GM18507 (cell line): ENCODE measurements at places on chromosomes 5 and 9.

DNA sequence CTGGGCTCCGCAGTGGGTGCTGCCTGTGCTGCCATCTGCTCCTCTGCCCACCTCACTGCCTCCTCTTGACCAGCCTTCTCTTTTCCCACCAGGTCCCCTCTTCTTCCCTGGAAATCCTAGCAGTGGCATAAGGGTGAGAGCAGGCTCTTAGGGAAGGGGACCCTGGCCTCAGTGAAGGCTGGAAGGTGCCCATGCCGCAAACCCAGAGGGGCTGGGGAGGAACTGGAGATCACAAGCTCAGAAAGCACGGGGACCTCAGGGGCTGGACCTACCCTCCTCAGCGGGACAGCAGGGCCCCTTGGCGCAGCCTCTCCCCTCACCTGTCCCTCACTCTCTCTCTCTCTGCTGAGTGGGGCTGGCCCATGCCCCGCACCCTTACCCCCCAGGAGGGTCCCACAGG, 144.4 kb upstream of the IRX2 start:
- DNase-seq = no peak

DNA sequence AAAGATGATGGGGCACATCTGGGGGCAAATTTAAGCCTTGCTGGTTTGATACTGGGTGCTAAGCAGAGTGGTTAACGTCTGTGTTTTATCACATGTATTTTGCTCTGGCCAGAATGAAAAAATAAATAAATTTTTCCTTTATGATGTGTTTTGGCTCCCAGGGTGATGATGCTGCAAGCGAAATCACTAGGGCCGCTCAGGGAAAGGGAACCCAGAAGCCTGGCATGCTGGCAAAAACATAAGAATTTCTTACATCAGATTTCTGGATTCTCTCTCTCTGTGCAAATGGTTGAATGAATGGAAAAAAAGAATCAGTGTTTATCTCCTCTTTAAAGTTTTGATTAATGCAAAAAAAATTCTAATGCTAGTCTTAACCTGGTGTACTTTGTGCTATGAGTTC, 1975.2 kb upstream of the C9orf72 start:
- no peak for DNase-seq

- no peak for DNase-seq
Observed at GRCh38 chr5:16345454-16345853, 120.1 kb downstream of the ZNF622 start.

GRCh38 chr9:8802242-8802641, 1002.7 kb upstream of the DMAC1 start:
- no peak for DNase-seq

- no peak for DNase-seq
Observed at GRCh38 chr5:143850050-143850683, 38.2 kb downstream of the HMHB1 start.

- no peak for DNase-seq
Observed at GRCh38 chr9:131111854-131112311, 13.5 kb upstream of the NUP214 start.

GRCh38 chr5:31916327-31916726, 257.8 kb downstream of the GOLPH3 start:
- DNase-seq = no peak

DNA sequence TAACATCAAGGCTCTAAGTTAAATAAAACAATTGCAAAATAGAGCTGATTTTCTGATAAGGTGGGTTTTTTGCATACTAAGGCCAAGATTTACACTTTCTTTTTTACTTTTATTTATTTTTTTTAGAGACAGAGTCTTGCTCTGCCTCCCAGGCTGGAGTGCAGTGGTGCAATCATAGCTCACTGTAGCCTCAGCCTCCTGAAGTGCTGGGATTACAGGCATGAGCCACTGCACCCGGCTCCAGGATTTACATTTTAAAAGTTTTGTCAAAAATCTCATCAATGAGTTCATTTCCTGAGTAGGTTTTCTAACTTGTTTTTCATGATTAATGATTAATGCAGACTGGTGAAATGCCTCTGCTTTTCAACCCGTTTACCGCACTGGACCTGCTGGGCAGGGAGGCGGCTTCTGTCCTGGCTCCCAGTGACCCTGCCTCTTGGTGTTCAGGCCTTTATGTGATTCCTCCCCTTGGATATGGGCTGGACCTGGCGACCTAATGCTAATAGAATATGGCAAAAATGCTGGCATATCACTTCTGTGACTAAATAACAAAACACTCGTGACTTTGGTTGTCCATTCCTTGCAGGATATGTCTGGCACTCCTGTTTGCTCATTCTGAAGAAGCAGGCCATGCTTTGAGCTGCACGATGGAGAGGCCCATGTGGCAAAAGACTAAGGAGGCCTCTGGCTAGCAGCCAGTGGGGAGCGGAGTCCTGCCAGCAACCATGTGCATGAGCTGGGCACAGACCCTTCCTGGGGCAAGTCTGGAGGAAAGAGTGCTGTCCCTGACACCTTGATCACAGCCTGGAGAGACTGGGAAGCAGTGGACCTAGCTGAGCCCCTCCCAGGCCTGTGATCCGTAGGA, 72.2 kb upstream of the PTCH1 start:
- no peak for DNase-seq

DNA sequence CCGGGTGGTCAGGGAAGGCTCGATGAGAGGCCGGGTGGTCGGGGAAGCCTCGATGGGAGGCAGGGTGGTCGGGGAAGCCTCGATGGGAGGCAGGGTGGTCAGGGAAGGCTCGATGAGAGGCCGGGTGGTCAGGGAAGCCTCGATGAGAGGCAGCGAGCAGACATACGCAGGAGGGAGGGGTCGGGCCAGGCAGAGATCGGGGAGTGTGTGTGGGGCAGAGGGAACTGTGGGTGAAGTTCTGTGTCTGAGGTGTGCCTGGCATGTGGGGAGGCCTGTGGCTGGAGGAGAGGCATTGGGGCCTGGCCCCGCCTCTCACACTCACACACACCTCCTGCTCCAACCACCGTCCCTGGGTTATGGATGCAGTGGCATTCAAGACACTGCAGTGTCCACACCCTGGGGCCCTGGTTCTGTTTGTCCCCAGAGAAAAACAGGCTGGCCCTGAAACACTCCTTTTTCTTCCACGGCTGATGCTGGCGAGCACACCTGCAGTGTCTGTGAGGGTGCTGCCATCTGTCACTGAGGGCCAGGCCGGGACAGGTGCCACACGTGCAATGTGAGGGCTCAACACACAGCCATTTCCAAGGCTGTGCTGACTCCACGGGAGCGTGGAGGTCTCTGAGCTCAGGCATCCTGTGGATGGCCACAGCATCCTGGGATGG, 6.5 kb upstream of the PLEKHG4B start:
- no peak for DNase-seq
